ENCODE measurements at places on chromosomes 11 and 22.

- no peak for DNase-seq
Observed at GRCh38 chr11:56509439-56509838, 18.3 kb upstream of the OR5M8 start.

DNA sequence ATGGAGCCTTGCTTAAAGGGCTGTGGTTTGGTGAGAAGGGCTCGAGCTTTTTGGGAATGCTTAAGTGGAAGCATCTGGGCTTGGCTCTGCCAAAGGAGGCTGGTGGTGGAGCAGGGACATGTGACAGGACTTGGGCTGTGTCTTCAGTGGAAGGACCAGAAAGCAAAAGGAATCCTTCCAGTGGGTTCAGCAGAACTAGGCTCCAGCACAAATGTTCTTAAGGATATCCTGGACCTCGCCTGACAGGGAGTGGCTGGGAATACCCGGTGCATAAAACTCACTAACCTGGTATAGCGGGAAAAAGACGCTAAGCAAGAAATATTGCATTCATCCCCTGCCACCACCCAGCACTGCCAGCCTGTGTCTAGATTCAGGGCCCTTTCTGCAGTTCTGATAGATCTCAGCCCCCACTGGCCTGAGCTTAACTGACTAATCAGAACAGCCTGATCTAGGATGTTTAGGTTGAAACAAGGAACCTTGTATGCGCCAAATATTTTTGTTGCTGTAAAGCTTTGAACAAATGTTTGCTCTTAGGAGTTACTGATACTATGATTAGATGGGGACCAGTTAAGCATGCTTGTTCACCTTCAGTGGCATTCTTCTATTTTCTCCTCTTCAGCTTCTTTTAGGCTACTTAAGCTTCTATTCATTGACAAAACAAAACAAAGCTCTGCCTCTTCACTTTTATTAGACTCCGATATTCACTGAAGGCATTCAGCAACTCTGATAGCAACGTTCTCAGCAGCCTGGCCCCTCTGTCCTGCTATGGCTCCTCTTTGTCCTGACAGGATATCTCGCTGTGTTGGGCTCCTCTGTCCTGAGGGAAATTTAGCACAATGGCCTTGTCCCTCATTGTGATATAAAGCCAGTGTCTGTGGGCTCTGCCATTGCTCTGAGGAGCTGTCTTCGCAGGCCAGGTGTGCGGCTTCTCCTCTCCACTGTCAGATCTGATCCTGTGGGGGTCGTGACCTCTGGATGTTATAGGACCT is 25.0 kb downstream of the PPFIBP2 start:
- DNase-seq = no peak

DNA sequence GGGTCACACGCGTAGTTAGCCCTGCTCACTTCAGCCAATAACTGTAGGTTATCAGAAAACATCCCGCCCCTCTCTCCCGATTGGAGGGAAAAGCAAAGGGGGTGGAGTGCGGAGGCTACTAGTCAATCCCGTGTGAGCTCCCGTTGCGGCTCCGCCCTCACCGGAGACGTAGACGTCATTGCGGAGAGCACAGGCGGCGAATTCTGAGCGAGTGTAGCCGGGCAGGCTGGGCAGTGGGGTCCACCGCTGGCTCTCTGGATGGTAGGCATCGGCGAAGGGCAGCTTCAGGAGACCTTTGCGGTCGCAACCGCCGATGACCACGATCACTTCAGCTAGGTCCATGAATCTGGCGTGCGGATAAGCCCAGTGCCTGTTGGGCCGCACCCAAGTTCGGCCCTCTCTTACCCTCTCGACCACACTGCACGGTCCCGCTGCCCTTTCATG is 4.7 kb downstream of the KLHL35 start:
- peak; percentile 71 for DNase-seq

DNA sequence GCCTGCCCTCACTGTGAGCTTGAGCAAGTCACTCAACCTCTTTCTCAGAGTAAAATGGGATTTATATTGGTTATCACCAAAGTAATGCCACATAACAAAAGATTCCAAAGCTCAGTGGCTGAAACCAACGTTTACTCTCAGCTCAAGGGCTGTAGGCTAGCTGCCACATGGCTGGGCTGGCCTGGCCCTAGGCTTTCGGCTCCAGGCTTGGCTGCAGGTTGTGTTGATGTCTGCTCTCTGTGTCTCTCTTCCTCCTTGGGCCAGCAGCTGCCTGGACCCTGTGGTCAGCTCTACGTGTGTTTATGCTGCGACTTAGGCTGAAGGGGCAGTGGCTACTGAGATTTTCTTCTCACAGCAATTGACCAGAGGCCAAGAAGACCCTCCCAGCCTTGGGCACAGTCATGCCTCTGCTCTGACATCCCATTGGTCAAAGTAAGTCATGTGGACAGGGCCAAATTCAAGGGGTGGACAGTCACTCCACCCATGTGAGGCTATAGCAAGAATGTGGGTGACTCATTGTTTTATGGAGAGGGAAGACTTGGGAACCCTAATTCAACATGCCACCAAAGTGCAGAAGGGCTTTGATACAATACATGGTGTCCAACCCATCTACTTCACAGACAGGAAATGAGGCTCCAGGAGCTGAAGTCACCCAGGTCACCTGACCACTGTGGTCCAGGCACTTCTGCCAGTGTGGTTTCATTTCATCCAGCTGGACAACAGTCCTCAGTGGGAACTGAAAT is 90.6 kb downstream of the TSPAN18 start:
- no peak for DNase-seq

- no peak for DNase-seq
Observed at GRCh38 chr11:113016905-113017304, 55.7 kb downstream of the NCAM1 start.

GRCh38 chr11:92531065-92531739 is 306.6 kb downstream of the FAT3 start:
- DNase-seq = no peak

DNA sequence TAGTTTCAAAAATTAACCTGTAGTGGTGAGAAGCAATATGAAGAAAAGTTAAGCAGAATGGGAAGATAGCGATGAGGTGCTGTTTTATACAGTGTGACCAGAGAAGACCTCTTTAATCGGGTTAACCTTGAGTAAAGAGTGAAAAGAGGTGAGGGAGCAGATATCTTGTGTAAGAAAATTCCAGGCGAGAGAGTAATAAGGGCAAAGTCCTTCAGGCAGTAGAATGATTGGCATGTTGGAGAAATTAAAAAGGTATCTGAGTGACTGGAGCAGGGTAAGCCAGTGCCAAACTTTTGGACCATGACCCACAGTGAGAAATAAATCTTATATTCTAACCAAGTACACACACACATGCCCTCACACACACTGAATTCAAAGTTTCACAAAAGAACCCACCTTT is 374.7 kb upstream of the LARGE1 start:
- no peak for DNase-seq

GRCh38 chr22:49197986-49198704 is 629.5 kb downstream of the BRD1 start:
- DNase-seq = no peak

DNA sequence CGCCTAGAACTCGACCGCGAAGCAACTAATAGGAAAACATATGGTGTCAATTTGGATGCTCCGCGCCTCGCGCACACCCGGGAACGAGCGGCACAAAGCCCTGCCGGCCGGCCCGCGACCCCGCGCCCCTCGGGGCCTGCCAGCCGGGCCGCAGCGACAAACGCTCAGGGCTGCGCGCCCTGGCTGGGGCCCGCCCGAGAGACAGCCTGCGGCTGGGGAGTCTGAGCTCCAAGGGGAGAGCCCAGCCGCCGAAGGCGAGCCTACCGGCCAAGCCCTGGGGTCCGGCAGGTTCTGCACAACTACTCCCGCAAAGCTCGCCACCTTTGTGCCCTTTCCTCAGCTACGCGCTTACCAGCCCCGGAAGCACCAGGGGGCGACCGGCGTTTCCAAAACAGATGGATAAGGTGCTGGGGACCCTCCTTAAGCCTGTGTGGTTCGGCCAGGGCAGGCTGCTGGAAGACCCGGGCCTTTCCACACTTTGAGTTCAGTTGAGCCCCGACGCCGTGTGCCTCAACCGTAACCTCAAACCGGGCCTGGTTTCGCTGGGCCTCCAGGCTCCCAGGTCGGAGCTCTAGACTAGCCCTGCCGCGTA is 6.0 kb downstream of the PAX6 start:
- DNase-seq = no peak

DNA sequence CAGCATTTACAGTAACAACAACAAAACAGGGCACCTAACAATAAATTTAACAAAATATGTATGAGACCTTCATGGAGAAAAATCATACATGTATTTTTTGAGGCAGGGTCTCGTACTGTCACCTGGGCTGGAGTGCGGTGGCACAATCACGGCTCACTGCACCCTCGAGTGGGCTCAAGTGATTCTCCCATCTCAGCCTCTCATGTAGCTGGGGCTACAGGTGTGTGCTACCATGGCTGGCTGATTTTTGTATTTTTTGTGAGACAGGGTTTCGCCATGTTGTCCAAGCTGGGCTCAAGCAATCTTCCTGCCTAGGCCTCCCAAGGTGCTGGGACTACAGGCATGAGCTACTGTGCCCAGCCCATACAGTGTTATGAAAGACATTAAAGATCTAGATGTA is 278.1 kb downstream of the SWAP70 start:
- no peak for DNase-seq
